Skeletal muscle tissue (tissue), 5 donors: ENCODE measurements at places on chromosomes 5 and 9. TPM values are rescaled to one million over a fixed set of nuclear protein-coding genes. Genes with fewer than 3 reads are reported as not detected.

SLC25A48 gene
- total RNA-seq, result 0.52 TPM

DEPDC1B gene
- total RNA-seq, result 3.1 TPM

OLFM1 gene
- total RNA-seq, result 2.6 TPM

ARID3C gene
- total RNA-seq, result not detected

GNE gene
- 15.1 TPM for total RNA-seq

C1QTNF2 gene
- 15.1 TPM for total RNA-seq

PDE8B gene
- total RNA-seq, result 1.0 TPM

DMRTA1 gene
- total RNA-seq, result 0.52 TPM

KCNT1 gene
- total RNA-seq, result 1.6 TPM

COL5A1 gene
- total RNA-seq, result 258 TPM

EMB gene
- total RNA-seq, result 3.7 TPM

SIGMAR1 gene
- 14.1 TPM for total RNA-seq

SEMA6A gene
- 43.8 TPM for total RNA-seq

PCSK5 gene
- total RNA-seq, result 16.7 TPM
